ENCODE measurements at places on chromosomes 16 and 17. TPM values are rescaled to one million over a fixed set of nuclear protein-coding genes. Genes with fewer than 3 reads are reported as not detected.
A peak's percentile ranks its signal among the peaks of the same experiment; 100 is the strongest.

- no peak for DNase-seq
These were observed 373.2 kb downstream of the NPIPA8 start for GRCh38 chr16:17963185-17963836.

ANKS4B gene
- 1.4 TPM for total RNA-seq

- DNase-seq, result no peak
These were observed 129.5 kb downstream of the PRKCA start for GRCh38 chr17:66431910-66432309.

GRCh38 chr16:77432264-77432663 is 2.6 kb downstream of the ADAMTS18 start:
- no peak for DNase-seq

DNA sequence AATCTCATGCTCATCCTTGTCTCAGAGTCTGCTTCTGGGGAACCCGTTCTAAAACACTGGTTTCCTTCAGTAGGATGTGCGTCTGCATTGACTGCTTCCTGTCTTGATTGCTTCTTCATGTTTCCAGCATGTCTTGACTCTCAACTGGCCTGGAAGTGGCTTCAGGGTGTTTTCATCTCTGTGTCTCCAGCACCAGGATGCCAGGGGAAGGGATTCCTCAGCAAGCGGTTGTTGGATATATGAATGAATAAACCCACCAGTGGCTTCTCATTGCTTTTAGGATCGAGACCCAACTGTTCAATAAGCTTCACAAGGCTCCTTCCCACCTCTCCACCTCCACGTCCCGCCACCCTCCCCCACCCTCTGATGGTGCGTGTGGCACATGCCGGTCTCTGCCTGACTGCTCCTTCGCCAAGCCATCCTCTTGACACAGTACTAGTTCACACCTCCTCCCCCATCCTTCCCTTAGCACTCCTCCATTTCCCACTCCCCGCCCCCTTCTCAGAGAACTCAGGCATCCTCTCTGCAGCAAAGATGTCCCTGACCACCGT is 14.1 kb upstream of the TNS4 start:
- peak; percentile 88 for DNase-seq

DNA sequence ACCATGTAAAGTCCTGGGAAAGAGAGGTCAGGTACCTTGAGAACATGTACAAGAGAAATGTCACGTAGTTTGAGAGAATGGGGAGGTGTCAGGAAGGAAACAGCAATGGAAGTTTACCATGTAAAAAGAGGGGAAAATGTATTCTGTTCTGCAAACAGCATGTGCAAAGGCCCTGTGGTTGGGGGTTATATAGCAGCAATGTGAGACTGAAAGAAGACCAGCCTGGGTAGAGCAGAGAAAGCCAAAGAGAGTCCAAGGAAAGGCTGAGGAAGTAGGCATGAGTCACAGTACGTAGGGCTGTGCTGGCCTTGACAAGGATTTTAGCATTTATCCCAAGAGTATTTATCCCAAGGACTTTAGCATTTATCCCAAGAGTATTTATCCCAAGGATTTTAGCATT is 141.3 kb upstream of the CACNG3 start:
- DNase-seq, result no peak

KCNAB3 gene
- 3.1 TPM for total RNA-seq

C17orf78 gene
- not detected for total RNA-seq

GRCh38 chr16:4892361-4893102 is 44.4 kb downstream of the PPL start:
- DNase-seq, result no peak
